ENCODE measurements at places on chromosomes 13 and 19. TPM values are rescaled to one million over a fixed set of nuclear protein-coding genes. Genes with fewer than 3 reads are reported as not detected.

- H3K4me3 ChIP-seq = no peak overlapping the region
- H3K4me1 ChIP-seq = no peaks in the 10 kb centered on the region
- no peak for DNase-seq
- no peaks in the 10 kb centered on the region for H3K36me3 ChIP-seq
- H3K27me3 ChIP-seq = no peaks in the 10 kb centered on the region
- no peak overlapping the region for H3K27ac ChIP-seq
Observed at GRCh38 chr13:26895808-26896466, 135.4 kb upstream of the GPR12 start.

- H3K36me3 ChIP-seq = no peaks in the 10 kb centered on the region
- no peaks in the 10 kb centered on the region for H3K4me1 ChIP-seq
- DNase-seq = no peak
- no peaks in the 10 kb centered on the region for H3K27me3 ChIP-seq
- H3K4me3 ChIP-seq = no peak overlapping the region
Observed at GRCh38 chr13:20363603-20364002, 131.5 kb upstream of the GJB6 start.

DNA sequence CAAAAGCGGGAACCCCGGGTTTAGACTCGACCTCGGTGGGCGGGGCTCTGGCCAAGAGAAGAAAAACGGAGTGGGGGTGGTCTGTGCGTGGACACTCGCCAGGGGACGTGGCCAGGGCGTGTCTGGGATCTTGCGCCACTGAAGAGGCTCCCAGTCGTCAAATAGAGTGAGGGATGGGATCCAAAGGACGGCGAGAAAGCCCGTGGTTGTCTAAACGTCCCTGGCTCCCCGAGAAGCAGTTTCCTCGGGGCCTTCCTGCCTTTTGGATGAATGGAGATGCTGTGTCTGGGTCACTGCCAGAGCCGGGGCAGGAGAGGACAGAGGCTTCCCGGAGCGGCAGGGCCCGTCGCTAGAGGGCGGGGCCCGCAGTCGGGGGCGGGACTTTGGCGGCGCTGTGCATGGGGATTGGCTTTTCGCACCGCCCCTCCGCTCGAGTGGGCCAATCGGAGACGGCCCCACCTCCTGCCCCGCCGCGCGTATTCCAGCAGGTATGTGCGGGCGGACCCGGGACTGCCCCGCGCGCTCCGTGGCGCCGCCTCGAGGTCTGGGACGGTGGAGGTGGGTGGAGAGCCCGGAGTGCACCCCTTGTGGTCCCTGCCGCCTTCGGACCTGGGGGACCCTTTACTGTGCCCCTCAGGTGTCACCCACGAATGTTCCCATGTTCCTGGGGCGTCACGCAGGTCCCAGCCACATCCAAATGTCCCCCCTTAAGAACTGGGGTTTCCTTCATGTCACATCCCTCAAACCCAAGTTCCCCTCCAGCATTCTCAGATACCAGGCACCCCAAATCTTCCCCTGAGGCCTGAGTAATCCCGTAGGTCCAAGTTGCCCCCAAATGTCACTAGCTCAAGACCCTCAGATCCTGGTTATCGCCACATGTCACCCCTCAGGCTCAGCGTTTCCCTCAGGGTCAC lies 38.3 kb downstream of the ZSWIM4 start:
- peak overlapping the region; percentile 98 for H3K27ac ChIP-seq
- peak; percentile 95 for DNase-seq
- peak overlapping the region; percentile 30 for H3K4me3 ChIP-seq

- H3K36me3 ChIP-seq = no peaks in the 10 kb centered on the region
- no peak for DNase-seq
- no peaks in the 10 kb centered on the region for H3K4me1 ChIP-seq
- H3K27me3 ChIP-seq = no peaks in the 10 kb centered on the region
Observed at GRCh38 chr13:78997902-78998629, 339.1 kb upstream of the OBI1 start.

- H3K36me3 ChIP-seq = no peaks in the 10 kb centered on the region
- peaks cover 29% of the 10 kb centered on the region for H3K4me1 ChIP-seq
- peaks cover 93% of the 10 kb centered on the region for H3K27me3 ChIP-seq
- H3K4me3 ChIP-seq = peak overlapping the region; percentile 20
- no peak overlapping the region for H3K27ac ChIP-seq
- DNase-seq = no peak
Observed at GRCh38 chr13:94713561-94714182, 1.3 kb upstream of the SOX21 start.

- no peaks in the 10 kb centered on the region for H3K36me3 ChIP-seq
- no peaks in the 10 kb centered on the region for H3K4me1 ChIP-seq
- no peak overlapping the region for H3K4me3 ChIP-seq
- DNase-seq = no peak
Observed at GRCh38 chr13:26864576-26864975, 104.0 kb upstream of the GPR12 start.

DNA sequence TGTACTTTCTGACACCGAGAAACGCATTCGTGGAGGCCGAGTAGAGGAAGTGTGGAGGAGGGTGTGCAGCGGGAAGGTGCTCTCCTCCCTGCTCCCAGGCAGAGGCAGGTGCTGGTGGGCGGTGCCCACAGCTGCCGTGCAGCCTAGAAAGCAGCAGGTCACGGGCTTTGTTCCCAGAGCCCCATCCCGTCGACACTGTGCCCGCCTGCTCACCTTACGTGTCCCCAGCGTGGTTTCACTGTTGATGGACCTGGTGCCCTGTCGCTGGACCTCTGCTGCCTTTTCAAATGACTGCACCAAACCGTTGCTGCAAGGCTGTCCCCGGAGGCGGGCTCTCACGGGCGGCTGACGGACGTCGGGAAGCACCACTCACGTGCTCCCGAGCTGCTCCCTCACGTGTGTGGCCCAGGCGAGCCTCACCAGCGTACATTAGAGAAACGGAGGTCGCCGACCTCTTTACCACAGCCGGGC lies 20.8 kb downstream of the PLEKHJ1 start:
- no peaks in the 10 kb centered on the region for H3K27me3 ChIP-seq
- peaks cover 88% of the 10 kb centered on the region for H3K36me3 ChIP-seq
- no peaks in the 10 kb centered on the region for H3K4me1 ChIP-seq
- no peak for DNase-seq
- H3K4me3 ChIP-seq = no peak overlapping the region

GRCh38 chr13:59601993-59602392 lies 561.7 kb downstream of the DIAPH3 start:
- H3K27ac ChIP-seq = no peak overlapping the region
- H3K4me3 ChIP-seq = no peak overlapping the region
- no peaks in the 10 kb centered on the region for H3K4me1 ChIP-seq
- DNase-seq = no peak
- H3K27me3 ChIP-seq = no peaks in the 10 kb centered on the region

GRCh38 chr19:38898788-38899446 lies 501 bp downstream of the SIRT2 start:
- H3K27me3 ChIP-seq = no peaks in the 10 kb centered on the region
- H3K4me1 ChIP-seq = peaks cover 37% of the 10 kb centered on the region
- peak overlapping the region; percentile 89 for H3K27ac ChIP-seq
- peak overlapping the region; percentile 63 for H3K4me3 ChIP-seq

DNA sequence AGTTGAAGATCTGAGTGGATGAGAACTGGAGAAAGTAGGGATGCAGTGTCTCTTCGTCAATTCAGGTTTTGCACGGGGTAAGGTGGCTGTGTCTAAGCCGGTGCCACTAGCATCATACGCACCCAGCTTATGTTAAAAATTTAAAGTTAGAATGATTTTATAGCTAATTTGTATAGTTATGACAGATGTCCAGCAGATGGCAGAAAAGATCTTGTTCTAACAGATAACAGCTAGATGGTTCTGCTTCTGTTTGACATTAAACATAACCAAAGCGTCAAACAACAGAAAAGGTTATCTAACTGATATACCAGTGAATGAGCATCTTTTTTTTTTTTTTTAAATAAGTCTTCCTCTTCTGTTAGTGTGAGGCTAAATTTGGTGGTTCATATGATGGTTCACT lies 18.8 kb upstream of the EDDM13 start:
- no peak for DNase-seq
- H3K4me1 ChIP-seq = no peaks in the 10 kb centered on the region
- no peak overlapping the region for H3K27ac ChIP-seq
- no peaks in the 10 kb centered on the region for H3K36me3 ChIP-seq
- H3K4me3 ChIP-seq = no peak overlapping the region

DNA sequence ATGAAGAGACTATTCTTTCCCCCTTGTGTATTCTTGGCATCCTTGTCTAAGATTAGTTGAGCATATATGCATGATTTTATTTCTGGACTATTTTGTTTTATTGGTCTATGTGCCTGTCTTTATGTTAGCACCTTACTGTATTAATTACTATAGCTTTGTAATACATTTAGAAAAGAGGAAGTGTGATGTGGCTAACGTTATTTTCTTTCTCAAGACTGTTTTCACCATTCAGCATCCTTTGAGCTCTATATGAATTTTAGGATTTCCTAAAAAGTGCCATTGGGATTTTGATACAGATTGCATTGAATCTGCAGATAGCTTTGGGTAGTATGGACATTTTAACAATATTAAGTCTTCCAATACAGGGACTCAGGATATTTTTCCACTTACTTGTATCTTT lies 37.5 kb upstream of the PCDH20 start:
- no peak overlapping the region for H3K27ac ChIP-seq
- no peaks in the 10 kb centered on the region for H3K36me3 ChIP-seq
- H3K4me1 ChIP-seq = no peaks in the 10 kb centered on the region
- H3K27me3 ChIP-seq = no peaks in the 10 kb centered on the region

GRCh38 chr13:52896827-52897659 lies 48.6 kb upstream of the PCDH8 start:
- no peak for DNase-seq
- no peak overlapping the region for H3K27ac ChIP-seq
- no peak overlapping the region for H3K4me3 ChIP-seq
- no peaks in the 10 kb centered on the region for H3K36me3 ChIP-seq
- H3K4me1 ChIP-seq = no peaks in the 10 kb centered on the region

GRCh38 chr13:97266332-97266731 lies 44.2 kb downstream of the MBNL2 start:
- H3K27ac ChIP-seq = no peak overlapping the region
- no peaks in the 10 kb centered on the region for H3K4me1 ChIP-seq
- no peaks in the 10 kb centered on the region for H3K36me3 ChIP-seq
- DNase-seq = no peak

SLAIN1 gene
- 20.0 TPM for total RNA-seq

LIN7B gene
- 2.7 TPM for total RNA-seq

NPAS1 gene
- 2.7 TPM for total RNA-seq

TMEM59L gene
- total RNA-seq = not detected

CACNG6 gene
- not detected for total RNA-seq
